GM23338 (cell line): ENCODE measurements at places on chromosomes 5 and 9. TPM values are rescaled to one million over a fixed set of nuclear protein-coding genes. Genes with fewer than 3 reads are reported as not detected.

AIF1L gene
- total RNA-seq: 82.6 and 87.8 TPM in 2 replicates

DNA sequence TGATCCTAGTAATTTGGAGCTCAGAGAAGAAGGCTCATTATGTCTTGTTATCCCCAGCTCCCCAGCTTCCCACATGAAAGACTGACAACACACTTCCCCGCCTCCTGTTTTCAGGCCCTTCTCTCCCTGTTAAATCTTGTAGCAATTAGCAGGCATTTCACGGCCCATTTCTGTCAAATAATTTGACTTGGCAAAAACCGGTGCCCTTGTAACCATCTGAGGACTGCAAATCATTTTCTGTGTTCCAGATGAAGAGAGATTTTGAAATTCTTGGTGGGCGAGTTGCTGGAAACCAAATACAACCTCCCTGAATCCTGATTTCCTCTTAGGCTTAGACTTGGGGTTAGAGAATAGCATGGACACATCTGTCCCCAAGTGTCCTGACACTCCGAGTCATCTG, 109.7 kb downstream of the MSX2 start:
- DNase-seq: no peak

DNA sequence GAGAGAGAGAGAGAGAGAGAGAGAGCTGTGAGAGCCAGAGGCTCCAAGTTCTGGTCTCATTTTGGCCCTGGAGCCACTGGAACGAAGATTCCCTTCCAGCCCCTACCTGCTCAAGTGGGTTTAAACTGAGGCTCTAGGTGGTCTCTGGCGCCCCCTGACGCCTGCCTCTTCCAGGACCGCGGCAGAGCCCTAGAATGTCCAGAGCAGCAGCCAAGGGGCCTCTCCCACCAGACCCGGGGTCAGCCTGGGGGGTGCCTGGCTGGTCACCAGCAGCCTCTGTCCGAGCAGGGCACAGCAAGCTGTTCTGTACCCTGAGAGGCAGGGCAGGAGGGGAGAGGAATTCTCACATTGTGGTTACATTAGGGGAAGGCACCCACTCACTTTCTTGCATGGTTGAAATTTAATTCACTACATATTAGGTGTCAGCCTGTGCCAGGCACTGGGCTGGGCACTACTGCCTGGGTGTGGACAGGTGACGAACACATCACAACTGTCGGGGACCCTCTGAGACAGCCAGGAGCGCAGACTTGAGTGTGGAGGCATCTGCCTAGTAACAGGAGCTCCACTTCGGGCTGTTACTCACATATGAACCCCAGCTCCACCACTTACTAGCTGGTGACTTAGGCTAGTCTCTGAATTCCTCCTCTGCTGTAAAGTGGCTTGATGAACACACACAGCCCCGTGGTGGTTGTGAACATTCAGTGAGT, 44.5 kb downstream of the AMBP start:
- DNase-seq: peak; percentile 71

IGFBPL1 gene
- total RNA-seq: 75.6 and 78.5 TPM in 2 replicates

DNA sequence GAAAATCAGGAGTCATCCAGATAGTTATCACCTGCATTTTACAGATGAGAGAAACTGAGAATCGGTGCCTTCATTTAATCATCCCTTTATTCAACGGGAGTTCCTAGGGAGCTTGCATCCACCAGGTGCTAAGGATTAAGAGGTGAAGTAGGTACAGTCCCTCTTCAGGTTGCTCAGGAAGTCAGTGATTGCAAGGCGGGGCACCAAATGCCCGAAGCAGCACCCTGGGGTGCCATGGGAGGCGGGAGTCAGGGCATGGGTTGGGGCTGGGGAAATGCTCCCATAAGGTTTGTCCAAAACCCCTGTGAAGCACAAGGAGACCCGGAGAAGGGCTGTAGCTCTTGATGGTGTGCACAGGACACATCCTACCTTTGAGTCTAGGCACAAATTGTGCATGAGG, 98.8 kb upstream of the KLF4 start:
- DNase-seq: no peak

- DNase-seq: peak; percentile 26
Observed at GRCh38 chr9:4638968-4639367, 23.1 kb upstream of the PLPP6 start.

GRCh38 chr5:143133721-143134120, 269.8 kb downstream of the NR3C1 start:
- no peak for DNase-seq

GNAQ gene
- total RNA-seq: 43.1 and 59.1 TPM in 2 replicates

SARDH gene
- 9.8 and 10.4 TPM in 2 replicates for total RNA-seq

GRCh38 chr5:61389609-61390008, 57.6 kb downstream of the ZSWIM6 start:
- no peak for DNase-seq

ADGRD2 gene
- 0.45 TPM in 1 of 2 replicates, not detected in the other for total RNA-seq

SLC36A3 gene
- total RNA-seq: not detected in 2 replicates

DNA sequence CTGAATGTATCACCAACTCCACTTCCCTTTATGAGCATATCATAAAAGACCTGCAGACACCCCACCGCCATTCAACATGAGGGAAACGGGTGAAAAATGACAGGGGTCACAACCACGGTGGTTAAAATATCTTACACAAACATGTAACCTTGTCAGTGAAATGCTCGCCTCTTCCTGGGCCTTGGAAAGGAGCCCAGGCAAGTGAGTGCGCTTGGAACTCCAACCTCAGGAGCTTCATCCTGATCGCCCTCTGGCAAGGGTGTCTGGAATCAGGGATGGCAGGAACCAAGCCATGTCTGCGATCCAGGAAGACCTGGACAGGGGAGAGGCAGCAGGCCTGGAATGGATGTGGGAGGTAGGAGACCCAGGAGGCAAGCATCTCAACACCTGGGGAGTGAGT, 282.7 kb downstream of the GAS1 start:
- DNase-seq: no peak

MELK gene
- 55.7 and 67.8 TPM in 2 replicates for total RNA-seq

GRCh38 chr9:124054582-124055227, 43.1 kb downstream of the LHX2 start:
- DNase-seq: no peak

- no peak for DNase-seq
Observed at GRCh38 chr9:29233193-29233592, 1659.9 kb upstream of the C9orf72 start.

DNA sequence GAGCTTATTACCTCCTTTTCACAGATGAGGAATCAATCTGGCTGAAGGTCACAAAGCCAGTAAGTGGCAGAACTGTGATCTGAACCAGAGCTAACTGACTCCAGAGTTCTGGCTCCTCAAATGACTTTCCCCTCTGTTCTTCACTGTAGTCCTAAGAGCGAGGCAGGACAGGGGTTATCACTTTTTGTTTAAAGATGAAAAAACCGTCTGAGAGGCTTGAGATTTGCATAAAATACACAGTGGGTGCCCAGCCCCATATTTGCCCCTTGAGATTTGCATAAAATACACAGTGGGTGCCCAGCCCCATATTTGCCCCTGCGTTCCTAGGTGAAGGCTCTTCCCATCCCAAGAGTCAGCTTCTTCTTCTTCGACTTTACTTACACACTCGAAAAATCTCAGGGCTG, 667 bp downstream of the FBXO10 start:
- peak; percentile 19 for DNase-seq

- DNase-seq: no peak
Observed at GRCh38 chr9:95762322-95762721, 113.2 kb upstream of the ERCC6L2 start.

LIX1 gene
- not detected in 2 replicates for total RNA-seq

FOXI1 gene
- total RNA-seq: not detected in 2 replicates

GRCh38 chr5:63085561-63085960, 506.9 kb downstream of the LRRC70 start:
- DNase-seq: no peak

SOHLH1 gene
- 0.21 TPM in 1 of 2 replicates, not detected in the other for total RNA-seq

SIGMAR1 gene
- 104 and 167 TPM in 2 replicates for total RNA-seq

DNA sequence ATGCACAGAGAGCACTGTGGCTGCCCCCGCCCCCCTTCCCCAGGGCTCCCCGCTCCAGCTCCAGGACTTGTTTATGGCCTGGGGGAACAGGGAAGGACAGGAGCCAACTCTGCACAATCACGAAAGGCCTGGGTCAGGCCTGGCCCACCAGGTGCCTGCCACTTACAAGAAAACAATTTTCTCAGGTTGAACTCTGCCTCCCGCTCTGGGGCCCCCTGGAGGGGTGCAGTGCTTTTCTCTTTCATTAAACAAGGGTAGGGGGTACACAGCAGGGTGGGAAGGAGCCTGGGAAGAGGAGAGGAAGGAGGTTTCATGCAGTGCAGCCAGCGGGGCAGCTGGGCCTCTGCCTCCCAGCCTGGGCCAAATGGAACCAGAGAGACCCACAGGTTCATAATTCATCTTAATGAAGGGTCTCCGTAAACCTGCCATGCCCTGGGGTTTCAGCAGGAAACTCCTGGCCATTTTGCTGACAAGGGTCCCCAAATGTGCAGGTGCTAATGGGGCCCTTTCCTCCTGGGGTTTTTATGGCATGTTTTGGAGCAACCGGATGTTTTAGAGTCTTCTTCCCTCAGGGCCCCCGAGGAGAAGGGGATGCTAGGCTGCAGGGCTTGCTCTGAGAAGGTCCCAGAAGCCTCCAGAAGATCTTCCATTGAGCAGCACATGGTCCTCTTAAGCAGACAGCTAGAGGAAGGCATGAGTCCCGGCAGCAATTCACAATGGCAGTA, 219.8 kb downstream of the SLIT3 start:
- peak; percentile 12 for DNase-seq

ORM2 gene
- 0.76 TPM in 1 of 2 replicates, not detected in the other for total RNA-seq

DNA sequence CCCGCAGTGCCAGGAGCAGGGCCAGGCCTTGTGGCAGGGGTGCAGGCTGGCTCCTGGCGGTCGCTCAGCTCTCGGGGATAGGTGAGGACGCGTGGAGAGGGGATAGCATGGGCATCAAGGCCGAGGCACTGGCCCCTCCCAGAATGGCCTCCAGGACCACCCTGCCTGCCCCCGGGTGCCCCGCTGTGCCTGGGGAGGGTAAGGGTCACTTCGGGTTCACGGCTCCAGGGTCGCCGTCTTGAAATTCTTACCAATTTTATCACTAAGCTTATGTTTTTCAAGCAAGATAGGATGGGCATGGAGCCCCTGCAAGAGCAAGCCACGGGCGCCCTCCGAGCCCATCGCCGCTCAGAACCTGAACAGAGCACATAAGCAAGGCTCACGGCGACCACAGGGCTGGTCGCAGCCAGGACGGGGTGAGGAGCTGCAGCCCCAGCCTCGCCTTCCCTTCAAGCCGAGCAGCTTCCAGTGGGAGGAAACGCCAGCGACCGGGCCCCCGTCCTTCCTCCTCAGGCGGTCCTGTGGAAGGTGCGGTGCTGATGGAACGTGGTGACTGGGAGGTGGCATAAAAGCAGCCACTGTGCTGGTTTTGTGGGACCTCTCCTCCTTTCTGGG, 14.2 kb upstream of the CLPTM1L start:
- DNase-seq: no peak

GRCh38 chr5:128534726-128535125, 3.3 kb downstream of the FBN2 start:
- no peak for DNase-seq

DAB2 gene
- total RNA-seq: 2.6 and 8.4 TPM in 2 replicates

LCN6 gene
- total RNA-seq: not detected in 2 replicates

GRCh38 chr9:115980502-115980901, 173.1 kb upstream of the PAPPA start:
- DNase-seq: no peak

DNA sequence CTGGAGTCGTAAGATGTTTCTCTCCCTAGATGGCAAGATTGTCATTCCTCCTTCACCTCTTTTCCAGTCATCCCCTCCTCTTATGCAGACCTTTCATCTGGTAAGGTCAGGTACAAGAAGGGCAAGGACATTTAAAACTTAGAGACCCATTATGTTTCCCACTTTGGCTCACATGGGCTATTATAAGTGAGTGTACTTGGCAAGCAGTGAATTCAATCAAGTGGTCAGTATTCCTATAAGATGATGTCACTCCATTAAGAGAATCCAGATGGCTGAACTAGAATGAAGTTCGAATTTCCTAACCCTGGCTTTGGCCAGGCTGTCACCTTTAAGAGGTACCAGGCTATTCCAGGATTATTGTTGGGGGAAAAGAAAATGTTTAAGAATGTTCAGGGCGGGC, 32.2 kb downstream of the ZNF131 start:
- DNase-seq: no peak

DNA sequence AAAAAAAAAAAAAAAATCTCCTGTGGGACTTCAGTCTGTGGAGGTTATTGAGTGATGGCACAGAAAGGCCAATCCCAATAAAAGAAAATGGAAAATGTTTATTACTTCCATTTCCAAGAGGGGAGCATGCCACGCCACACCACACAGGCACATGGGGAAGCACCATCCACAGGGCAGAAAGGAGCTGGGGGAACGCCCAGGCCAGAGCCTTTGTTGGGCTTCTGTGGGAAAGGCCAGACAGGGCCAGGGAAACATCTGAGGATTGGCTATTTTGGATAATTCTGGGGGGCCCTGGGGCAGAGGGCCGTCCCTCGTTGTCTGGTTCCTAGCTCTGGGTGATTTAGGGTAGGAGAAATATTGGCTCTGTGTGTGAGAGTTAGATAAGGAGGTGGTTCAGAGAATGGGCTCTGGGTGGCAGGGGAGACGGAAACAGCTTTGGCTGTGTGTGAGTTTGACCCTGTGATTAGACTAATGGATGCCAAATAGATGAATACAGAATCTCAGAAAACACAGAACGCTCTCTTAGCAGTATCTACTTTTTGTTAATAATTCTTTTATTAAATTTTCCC, 49.0 kb upstream of the ABL1 start:
- DNase-seq: no peak
